ENCODE measurements at places on chromosomes 12 and 14.
A peak's percentile ranks its signal among the peaks of the same experiment; 100 is the strongest.

DNA sequence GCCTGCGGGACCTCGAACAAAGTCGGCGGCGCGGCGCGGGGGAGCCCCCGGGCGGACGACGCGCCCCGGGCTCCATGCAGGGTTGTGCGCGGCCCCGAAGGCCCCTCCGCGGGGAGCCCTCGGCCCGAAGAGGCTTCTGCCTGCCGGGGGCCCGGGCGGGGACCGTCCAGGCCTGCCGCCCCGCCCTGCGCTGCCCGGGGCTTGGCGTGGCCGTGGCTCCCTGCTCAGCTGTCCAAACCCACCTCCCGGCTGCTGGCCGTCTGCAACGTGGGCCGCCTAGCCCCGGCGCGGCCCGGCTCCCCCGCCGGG, 670 bp downstream of the DYRK2 start:
- no peak for DNase-seq

DNA sequence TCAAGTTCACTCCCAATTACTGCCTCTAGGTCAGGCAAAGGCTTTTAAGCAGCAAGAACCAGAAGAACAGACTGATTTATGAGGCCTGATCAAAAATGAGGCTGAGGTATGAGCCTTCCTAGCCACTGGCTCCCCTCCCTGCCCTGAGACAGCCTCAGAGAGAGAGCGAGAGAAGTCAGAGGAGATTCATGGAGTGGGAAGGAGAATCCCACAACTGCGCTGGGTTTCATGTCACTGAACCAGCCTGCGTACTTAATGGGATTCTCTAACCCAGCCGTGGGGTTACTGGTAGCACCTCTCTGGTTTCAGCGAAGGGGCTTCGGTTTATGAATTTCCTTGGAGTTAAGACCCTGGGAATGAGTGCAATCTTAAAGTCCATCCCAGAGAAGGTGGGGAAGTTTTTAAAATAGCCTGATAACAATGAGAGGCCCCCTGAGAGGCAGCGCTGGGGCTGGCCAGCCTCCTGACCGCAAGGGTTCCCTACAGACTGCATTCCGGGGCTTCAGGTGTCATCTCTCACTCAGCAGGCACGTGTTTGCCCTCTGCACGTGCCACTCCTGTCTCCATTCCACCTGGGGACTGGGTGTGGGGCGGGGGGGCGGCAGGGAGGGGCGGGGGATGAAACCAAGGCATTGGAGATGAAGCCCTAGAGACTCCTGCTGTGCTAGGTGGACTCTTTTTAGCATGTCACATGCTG, 6.1 kb upstream of the GPRC5A start:
- DNase-seq, result peak; percentile 52

GRCh38 chr12:47802312-47802711, 17.4 kb downstream of the HDAC7 start:
- no peak for DNase-seq

DNA sequence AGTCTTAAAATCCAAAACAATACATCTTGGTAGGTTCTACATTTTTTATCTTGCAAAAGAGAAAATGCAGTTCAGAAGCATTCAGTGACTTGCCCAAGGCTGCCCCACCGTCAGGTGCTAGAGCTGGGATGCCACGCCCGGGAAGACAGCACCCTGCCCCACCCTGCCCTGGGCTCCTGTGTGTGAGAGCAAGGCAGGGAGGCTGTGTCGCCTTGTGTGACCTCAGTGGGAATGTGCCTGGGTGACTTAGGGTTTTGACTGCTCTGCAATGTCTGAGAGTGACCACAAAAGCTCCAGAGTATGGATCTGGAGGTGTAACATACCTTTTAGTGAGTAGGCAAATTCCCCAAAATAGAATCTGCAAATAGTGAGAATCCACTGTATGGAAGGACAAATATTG, 60.0 kb downstream of the AACS start:
- DNase-seq, result no peak

- DNase-seq, result no peak
These were observed 153.7 kb downstream of the CEP128 start for GRCh38 chr14:80787876-80788275.

DNA sequence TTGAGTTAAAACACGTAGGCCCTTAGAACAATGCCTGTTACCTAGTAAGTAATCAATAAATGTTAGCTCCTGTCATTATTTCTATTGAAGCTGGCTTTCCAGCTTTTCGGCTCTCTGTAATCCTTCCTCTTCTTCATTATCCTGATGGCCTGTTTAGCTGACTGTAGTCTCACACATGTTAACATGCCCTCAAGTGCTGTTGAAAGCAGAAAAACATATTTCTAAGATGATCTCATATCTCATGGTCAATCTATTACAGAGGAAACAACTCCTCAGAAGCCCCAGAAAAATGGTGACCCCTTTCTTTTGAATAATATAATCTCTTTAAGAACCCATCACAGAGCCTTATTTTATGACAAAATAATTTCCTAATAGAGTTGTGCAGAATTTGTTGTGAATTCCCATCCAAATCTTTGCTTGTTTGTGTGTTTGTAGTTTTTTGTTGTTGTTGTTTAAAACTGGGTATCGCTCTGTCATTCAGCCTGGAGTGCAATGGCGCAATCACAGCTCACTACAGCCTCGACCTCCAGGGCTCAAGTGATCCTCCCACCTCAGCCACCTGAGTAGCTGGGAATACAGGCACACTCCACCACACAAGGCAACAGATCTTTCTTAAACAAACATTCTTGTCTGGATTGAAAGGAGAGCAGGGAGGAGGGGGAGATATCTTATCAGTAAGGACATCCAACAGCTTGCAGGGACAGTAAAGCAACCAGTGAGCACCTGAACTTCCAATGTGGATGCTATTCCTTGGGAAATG, 242.5 kb upstream of the CAND1 start:
- no peak for DNase-seq

DNA sequence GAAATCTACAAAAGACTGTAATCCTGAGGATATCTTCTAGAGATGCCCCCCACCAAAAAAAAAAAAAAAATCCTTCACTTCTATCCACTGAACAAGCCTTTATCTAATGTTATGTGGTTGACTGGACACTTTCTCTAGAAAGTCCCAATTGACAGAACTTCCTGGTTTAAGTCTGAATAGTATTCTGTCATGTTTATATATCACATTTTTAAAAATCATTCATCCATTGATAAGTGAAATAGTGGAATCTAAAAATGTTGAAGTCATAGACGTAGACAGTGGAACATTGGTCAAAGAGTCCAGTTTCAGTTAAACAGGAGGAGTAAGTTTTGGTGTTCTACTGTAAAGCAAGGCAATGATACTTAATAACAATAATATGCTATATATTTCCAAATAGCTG, 297.0 kb downstream of the SSPN start:
- no peak for DNase-seq

DNA sequence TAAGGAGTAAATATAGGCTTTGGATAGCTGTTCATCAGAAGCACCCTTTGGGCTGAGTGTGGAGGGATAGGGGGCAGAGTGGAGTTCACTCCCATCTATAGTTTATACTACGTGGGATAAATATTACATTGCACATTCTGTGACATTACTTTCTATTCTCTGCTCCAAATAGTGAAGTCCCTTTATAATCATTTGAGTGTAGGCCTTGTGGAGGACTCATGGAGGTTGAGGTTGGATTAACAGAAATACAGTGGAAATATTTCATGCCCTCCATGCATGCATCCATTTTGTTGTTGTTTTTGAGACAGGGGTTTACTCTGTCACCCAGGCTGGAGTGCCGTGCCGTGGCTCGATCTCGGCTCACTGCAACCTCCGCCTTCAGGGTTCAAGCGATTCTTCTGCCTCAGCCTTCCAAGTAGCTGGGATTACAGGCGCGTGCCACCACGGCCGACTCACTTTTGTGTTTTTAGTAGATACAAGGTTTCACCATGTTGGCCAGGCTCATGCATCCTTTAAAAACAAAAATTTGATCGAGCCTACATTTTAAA, 1.4 kb downstream of the CHPT1 start:
- no peak for DNase-seq

GRCh38 chr12:2555487-2556082, 239.2 kb upstream of the FKBP4 start:
- DNase-seq, result no peak

DNA sequence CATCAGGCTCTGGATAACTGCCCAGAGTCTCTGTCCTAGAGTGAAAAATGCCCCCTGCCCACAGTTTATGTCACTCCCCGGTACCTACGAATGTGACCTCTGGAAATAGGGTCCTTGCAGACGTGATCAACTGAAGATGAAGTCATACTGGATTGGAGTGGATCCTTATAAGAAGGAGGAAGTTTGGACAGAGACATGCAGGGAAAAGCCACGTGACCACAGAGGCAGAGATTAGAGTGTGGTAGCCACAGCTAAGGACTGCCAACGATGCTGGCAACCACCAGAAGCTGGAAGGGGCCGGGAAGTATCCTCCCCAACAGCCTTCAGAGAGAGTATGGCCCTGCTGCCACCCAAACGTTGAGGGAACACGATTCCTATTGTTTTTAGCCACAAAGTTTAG, 101.2 kb upstream of the NCOR2 start:
- DNase-seq, result no peak

DNA sequence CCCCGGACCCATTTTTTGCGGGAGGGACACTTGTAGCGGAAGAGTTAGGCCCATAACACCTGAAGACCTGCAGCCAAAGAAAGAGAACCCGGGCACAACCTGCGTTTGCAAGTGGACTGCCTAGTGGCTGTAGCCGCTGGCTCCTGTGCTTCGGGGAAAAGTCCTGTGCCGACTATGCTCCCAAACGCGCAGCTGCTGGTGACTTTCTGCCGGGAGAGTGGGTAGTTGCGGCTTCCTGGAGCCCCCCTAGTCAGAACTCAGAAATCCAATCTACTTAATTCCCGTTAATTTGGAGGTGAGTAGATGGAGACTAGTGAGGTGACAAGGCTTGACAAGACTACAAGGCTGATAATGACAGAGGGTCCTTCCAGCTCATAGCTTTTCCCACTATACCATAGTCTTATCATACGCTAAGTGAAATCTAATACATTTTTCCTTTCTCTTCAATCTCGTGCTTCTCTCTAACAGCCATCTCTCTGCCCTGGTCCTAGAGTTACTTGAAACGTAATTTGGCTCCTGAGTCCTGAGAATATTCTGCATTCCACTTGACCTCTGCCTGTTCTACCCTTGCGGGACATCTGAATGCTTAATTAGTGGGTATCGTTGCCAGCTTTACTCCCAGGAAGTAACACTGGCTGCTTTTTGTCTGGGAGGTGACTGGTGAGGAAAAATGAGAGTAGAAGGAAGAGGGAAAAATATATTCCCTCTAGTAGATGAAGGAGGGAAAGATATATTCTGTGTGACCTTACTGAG, 556 bp downstream of the MTHFD1 start:
- peak; percentile 36 for DNase-seq

DNA sequence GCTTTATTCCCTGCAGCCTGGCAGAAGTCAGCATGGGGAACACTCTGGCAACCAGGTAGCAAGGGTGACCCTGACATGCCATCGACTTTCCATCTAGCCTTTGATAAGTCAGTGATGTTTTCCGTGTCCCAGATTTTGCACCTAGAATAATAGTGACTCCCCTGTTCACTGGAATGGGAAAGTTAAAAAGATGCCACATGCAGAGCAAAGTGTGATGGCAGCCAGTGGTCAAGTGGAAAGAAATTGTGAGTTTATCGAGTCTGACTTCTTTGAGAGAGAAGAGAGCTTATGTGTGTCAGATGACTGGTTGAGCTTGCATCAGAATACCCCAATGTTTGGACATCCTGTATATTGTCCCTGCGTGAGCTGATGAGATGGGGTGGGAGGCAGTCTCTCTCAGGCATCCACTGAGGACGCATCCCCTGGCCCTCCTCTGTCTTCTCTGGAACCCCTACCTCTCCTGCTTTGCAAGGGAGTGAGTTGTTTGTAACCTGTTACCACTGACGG, 148.5 kb downstream of the GCH1 start:
- DNase-seq, result no peak

- DNase-seq, result no peak
These were observed 423.7 kb downstream of the PRKD1 start for GRCh38 chr14:29503903-29504302.

GRCh38 chr12:25327321-25327720, 76.6 kb upstream of the KRAS start:
- DNase-seq, result no peak

GRCh38 chr14:91218014-91218413, 26.5 kb downstream of the GPR68 start:
- no peak for DNase-seq

DNA sequence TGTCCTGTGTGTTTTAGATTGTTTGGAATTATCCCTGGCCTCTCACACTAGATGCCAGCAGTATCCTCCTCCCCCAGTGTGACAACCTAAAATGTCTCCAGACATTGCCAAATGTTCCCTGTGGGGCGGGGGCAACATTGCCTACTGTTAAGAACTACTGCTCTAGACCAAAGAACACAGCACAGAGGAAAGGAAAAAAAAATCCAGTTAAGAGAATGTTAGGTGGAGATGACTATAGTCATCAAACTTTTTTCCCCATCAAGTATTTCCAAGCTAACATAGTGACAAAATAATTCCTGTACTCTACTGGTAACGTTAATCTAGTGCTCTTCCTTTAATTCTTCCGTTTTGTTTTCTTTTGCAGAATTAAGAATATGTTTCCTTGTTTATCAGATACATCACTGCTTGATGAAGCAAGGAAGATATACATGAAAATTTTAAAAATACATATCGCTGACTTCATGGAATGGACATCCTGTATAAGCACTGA, 3.5 kb downstream of the CDKN1B start:
- DNase-seq, result no peak

- no peak for DNase-seq
These were observed 10.6 kb upstream of the SPPL3 start for GRCh38 chr12:120914794-120915193.

DNA sequence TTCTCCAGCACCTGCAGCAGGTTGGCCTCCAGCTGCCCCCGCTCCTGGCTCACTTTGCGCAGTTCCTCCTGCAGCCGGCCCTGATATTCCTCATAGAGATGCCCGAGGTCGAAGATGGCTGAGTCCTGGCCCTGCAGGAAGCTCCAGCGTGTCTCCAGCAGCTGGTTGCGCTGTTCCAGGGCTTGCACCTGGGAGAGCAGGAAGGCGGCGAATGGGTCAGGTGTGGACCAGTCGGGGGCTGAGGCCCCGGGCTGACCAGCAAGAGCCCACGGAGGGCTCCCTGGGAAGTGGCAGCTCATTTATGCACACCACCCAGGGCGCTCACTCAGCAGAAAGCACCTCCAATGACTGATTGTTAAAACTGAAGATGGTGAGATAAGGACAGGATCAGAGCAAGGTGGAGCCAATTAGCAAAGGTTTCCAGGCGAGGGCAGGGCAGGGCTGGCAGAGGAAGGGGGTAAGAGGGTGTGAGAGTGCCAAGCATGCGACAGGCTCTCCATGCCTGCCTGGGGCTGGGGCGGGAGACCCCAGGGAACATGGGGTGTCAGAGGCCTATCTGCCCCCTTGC, 6.3 kb downstream of the KRT80 start:
- DNase-seq, result no peak

- DNase-seq, result peak; percentile 26
These were observed 1.2 kb downstream of the WNT5B start for GRCh38 chr12:1630133-1630826.

- peak; percentile 71 for DNase-seq
These were observed 1.4 kb downstream of the AKT1 start for GRCh38 chr14:104794099-104794498.

DNA sequence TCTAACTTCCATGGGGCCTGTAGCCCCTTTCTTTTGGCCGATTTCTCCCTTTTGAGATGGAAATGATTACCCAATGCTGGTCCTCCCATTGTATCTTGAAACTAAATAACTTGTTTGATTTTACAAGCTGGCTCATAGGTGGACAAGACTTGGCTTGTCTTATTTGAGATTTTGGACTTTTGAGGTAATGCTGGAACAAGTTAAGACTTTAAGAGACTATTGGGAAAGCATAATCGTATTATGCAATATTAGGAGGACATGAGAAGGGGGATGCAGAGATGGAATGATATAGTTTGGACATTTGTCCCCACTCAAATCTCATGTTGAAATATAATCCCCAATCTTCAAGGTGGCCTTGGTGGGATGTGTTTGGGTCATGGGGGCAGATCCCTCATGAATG, 49.2 kb upstream of the LYZ start:
- no peak for DNase-seq
